Activated CD4-positive, alpha-beta T cell treated with anti-CD3 and anti-CD28 coated beads for 4 hours (primary cell): ENCODE measurements at places on chromosomes 4 and X.

DNA sequence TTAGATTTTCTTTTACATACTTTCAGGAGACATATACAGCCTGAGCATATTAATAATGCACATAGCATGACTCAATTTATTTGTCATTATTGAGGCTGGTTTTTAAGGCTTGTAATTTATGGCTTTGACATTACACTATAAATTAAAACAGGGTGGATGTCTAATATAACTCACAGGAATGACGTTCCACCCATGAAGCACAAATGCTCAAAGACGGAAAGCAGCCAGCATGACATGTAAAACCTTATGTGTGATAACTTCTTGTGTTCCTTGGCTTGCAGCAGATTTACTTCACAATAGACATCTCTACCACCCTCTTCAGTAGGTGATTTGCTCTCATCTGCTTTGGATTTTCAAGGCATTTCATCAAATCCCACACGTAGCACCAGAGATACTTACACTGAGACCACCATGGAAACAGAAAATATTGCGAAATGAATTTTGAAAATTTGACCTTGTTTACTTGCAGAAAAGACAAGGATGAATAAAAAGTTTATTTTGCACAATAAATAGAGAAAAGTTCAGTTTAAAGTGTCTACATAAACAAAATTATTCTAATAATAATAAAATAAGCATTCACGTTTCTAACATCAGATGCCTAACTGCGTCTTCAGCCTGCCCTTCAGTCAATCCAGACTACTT lies 64.7 kb upstream of the BTC start:
- no peak for DNase-seq

GRCh38 chr4:4364061-4364460 lies 22.8 kb upstream of the NSG1 start:
- no peak for DNase-seq

- DNase-seq: no peak
Measured at GRCh38 chr4:11949355-11949754, 520.7 kb upstream of the HS3ST1 start.

- DNase-seq: no peak
Measured at GRCh38 chrX:155766321-155766720, 114.8 kb upstream of the VAMP7 start.

- no peak for DNase-seq
Measured at GRCh38 chr4:5158825-5159224, 107.5 kb downstream of the STK32B start.

- no peak for DNase-seq
Measured at GRCh38 chrX:148960060-148960459, 459.6 kb downstream of the AFF2 start.

- peak; percentile 69 for DNase-seq
Measured at GRCh38 chrX:107678957-107679740, 50.8 kb downstream of the PRPS1 start.

DNA sequence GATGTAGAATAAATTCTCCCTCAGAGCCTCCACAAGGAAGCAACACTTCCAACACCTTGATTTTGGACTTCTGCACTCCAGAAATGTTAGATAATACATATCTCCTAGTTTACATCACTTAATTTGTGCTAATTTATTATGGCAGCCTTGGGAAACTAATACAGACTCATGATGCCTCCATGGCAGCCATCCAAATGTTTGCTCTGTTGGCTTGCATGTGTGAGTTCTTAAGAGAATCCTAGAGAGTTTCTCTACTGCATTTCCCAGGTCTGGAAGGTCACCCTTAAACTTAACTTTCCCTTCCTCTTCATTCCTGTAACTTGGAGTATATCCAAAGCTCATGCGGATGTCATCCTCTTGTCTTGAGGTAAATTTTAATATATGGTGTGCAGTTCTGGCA lies 956.1 kb downstream of the ADGRL3 start:
- no peak for DNase-seq

- DNase-seq: no peak
Measured at GRCh38 chrX:135536877-135537276, 16.4 kb downstream of the INTS6L start.

DNA sequence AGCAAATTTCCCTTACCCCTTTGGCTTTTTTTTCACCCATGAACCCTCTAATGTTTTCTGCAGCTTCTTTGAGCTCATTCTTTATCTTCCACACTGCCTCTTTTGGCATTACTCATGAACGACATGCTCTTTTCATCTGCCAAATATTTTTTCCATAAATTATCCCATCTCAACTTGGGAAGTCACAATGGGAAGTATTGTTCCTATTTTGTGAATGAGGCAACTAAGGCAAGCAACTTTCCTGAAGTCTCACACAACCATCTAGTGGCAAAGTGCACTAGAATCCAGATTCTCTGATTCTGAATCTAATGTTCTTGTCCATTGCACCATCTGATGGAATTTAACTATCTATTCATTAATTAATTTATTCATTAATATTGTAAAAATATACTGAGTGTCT lies 625 bp downstream of the RTL9 start:
- DNase-seq: no peak
